Small intestine (tissue), 16 donors: ENCODE measurements at places on chromosomes 12 and 14. TPM values are rescaled to one million over a fixed set of nuclear protein-coding genes. Genes with fewer than 3 reads are reported as not detected.

Gene MUCL1
- polyA plus RNA-seq, result not detected

Gene TNS2
- 18.4 TPM for polyA plus RNA-seq

Gene SMIM41
- polyA plus RNA-seq, result 0.46 TPM

DNA sequence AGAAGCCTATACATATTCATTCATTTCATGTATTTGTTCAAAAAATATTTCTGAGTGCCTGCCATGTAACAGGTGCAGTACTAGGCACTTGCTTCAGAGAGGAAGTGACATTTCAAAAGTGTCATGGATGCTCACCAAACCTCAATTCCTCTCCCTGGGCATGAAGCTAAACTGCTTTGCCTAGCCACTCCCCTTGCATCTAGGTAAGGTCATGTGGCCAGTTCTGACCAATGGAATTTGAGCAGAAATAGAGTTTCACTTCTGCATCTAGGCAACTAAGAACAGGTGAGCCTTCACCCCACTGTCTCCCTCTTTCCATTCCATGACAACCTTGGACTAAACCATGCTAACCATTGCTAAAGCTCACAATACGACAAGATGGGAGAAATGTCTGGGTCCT is 27.6 kb downstream of the TC2N start:
- H3K4me3 ChIP-seq, result no peak overlapping the region
- H3K36me3 ChIP-seq, result no peaks in the 10 kb centered on the region
- DNase-seq, result no peak
- no peaks in the 10 kb centered on the region for H3K27me3 ChIP-seq
- H3K27ac ChIP-seq, result no peak overlapping the region

DNA sequence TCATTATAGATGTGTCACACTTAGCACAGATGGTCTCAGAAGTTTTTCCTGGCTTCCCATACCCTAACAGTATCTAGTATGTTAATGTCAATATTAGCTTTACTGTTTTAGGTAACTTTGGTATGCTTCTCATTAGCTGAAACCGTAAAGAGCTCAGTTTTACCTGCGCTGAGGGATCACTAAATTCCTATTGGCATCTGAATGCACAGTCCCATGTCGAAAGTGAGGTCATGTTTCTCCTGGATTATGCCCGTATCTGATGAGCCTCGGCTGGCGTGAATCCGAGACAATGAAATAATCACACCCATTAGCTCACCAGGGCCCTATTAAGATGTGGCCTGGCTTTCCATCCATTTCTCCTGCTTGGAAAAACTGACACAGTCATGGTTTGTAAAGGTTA is 418.2 kb downstream of the ZFP36L1 start:
- no peaks in the 10 kb centered on the region for H3K27me3 ChIP-seq
- no peak overlapping the region for H3K27ac ChIP-seq
- no peaks in the 10 kb centered on the region for H3K36me3 ChIP-seq
- H3K4me1 ChIP-seq, result peaks cover 14% of the 10 kb centered on the region
- no peak overlapping the region for H3K4me3 ChIP-seq
- DNase-seq, result no peak
